ENCODE measurements at places on chromosomes 5 and 9.

- DNase-seq, result no peak
Observed at GRCh38 chr9:104795857-104796256, 31.9 kb downstream of the NIPSNAP3B start.

- no peak for DNase-seq
Observed at GRCh38 chr5:53362521-53362941, 117.9 kb upstream of the FST start.

- no peak for DNase-seq
Observed at GRCh38 chr5:177100714-177101121, 14.0 kb downstream of the FGFR4 start.

DNA sequence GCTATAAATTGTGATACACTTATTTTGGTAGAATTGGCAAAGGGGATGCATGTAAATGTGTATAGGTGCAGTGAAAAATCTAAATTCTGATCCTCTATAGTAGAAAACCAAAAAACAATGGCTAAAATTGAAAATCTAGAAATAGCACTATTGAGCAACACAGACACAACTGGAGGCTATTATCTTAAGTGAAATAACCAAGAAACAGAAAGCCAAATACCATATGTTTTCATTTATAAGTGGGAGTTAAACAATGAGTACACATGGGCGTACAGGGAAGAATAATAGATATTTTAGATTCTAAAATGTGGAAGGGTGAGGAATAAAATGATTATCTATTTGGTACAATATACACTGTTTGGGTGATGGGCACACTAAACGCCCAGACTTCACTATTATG lies 183.2 kb upstream of the TUSC1 start:
- no peak for DNase-seq

DNA sequence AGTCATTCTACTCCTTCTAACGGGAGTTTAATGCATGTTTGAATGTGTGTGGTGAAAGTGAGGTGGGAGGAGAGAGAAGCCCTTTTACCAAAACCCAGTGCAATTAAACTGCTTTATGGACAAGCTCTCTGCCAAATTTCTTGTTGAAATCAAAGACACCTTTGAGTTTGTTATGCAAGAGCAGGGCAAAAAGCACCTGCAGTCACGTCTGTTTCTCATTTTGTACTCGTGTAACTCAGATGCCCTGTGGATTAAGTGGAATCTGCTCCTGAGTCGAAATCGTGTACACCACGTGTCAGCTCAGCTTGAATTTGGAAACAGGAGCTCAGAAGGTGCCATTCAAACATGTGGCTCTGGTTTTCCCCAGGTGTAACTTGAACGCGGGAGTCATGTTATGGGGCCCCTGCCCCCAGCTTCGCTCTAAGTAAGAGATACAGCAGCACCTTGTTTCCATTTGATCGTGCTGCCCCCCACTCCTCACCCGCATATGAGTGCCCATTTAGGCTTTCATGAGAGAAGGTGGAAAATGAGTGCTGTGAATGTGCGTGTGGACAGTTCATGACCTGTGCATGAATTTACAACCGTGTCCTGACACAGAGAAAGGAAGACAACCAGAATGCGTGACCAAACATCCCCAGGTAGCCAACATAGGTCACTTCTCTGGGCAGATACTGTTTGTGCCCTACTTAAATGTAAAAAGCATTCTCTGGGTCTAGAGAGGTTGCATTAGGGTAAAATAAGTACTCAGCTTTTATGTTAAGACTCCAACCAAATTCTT lies 347.0 kb upstream of the SLC30A5 start:
- DNase-seq, result no peak

DNA sequence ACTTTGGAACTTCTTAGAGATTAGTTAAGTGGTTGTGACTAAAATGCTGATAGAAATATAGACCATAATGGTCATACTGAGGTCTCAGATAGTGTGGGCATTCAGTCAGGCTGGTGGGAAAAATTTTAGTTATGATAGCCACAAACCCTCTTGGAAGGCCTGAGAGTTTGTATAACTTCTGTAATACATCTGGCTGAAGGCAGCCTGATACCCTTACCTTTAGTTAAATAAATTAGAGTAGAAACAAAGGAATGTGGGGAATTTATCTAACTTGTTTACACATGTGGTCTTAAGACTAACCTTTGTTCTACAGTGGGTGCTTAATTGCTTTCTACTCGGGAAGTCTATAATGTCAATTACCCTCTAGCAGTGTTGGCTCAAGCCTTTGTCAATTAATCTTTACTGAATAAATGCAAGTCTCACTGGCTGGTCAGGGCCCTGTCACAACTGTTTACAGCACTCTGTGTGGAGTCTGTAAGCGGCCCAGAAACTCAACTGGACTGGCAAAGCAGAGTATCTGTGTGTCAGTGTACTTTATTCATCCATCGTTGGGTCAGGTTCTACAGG lies 184.0 kb downstream of the FBXO4 start:
- no peak for DNase-seq

DNA sequence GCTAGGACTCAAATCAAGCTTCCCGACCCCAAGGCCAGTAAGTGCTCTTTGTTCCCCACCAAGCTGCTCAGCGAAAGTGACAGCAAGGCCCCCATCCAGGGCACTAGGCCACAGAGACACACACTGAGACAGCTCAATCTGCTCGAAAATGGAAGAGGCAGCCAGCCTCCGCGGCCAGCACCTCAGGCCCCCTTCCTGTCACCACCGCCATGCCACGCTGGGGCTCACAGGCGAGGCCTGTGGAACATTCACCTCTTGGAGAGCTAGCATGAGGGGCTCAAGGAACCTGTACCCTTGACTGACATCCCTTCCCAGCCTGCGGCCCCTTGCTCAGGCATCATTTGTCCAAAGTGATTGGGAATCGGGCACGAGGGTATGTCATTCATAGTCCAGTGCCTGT lies 71.4 kb downstream of the PAX5 start:
- no peak for DNase-seq

DNA sequence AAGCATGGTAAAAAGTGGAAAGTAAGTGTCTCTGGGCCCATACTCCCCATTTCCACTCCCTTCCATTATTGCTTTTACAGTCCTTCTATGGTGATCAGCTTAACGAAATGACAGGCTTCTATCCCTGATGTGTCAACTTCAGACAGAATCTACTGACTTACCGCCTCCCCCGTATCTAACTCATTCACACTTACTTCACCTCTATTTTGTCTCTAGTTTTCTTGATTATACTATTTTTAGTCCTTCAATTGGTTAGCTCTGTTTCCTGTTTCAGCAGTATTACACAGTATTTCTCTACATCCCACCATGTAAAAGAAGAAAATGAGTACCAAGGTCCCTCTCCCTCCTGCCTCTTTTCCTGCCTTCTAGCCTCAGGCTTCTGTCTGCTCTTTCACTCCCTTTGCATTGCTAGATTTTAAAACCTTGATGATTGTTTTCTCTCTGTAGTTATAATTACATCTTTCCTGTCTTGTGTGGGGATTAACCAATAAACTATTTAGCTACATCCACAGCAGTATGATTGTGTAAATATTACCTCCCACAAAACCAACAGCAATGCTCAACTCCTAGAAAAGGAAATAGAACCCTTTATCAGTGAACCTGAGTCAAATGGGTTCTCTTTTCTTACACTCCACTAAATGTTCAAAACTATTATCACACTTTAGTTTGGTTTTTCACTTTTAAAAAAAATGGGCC lies 53.4 kb downstream of the GNAQ start:
- DNase-seq, result no peak

DNA sequence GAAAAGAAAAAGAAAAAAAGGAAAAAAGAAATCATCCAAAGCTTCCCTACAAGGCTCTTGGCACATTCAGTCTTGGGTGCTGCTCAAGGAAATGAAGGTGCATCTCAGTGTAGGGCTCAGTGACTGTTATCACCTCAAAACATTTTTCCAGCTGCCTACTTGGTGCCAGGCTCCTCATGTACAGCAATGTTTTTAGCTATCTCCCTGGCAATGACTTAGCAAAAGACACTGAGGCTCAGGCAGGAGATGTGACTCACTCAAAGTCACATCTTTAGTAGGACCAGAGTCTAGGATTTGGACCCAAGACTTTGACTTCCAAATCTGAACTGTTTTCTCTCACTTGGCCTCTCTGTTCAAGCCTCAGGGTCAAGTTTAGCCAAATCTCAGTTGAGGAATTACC lies 264.2 kb downstream of the CRB2 start:
- no peak for DNase-seq

- no peak for DNase-seq
Observed at GRCh38 chr5:65663804-65664521, 39.1 kb downstream of the SHLD3 start.
